Activated T-helper 1 cell treated with Interleukin-2 at 50 U/mL for 16 hours (primary cell): ENCODE measurements at places on chromosomes 2 and 18.

GRCh38 chr2:74548285-74548899 lies 5.3 kb downstream of the LOXL3 start:
- DNase-seq, result no peak

GRCh38 chr2:231356466-231356844 lies 39.1 kb upstream of the B3GNT7 start:
- DNase-seq, result no peak

DNA sequence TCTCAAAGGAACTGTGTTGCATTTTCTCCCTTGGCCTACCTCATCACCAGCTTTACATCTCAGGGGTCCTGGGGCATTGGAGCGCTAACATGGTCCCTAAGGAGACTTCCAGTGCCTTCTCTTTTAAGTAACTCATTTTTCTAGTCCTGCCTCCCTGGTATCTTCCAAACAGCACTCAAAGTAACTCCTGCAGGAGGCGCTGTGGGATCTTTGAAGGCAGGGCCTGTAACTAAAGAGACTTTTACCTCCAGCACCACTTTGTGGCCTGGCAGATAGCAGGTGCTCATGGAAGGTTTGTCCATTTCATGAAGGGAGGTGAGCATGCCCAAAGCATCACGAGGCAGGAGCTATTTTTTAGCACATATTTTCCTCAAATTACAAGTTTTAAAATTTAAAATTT lies 411.0 kb upstream of the GYPC start:
- no peak for DNase-seq

DNA sequence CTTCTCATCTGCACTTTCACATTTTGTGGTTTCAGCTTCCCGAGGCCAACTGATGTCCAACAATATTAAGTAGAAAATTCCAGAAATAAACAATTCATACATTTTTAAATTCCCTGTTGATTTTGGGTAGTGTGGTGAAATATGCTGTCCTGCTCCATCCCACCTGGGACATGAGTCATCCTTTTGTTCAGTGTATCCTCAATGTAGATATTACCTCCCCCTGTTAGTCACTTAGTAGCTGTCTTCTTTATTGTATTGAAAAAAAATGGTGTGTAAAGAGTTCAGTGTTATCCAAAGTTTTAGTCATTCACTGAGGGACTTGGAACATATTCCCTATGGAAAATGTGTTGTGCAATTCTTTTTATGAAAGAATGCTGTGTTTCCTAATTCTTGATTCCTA lies 348.1 kb downstream of the SOCS6 start:
- DNase-seq, result no peak

DNA sequence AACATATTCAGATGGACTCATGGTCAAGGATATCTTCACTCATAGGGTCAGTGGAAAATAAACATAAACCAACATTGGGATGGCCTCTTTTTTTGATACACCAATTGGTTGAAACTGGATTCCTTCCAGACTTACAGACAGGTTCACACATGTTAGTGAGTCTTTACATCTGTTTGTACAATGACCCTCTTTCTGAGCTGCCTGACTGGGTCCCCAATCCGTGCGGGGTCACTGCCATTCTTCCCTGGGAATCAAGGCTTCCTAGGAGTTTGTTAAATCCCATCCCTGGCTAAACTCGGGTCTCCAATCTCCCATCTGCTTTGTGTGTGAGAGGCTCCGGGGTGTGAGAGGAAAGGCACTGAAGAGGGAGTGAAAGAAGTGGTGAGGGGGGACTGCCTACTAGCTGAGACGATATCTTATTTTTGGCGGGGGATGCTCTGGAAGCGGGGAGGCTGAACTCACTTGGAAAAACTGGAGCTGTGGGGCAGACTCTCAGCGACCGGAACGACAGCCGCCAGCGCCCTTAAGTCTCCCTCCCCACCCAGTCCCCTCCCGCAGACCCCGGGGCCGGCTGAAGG lies 487 bp downstream of the STARD6 start:
- no peak for DNase-seq

- no peak for DNase-seq
Measured at GRCh38 chr2:43758739-43759138, 15.1 kb upstream of the DYNC2LI1 start.

DNA sequence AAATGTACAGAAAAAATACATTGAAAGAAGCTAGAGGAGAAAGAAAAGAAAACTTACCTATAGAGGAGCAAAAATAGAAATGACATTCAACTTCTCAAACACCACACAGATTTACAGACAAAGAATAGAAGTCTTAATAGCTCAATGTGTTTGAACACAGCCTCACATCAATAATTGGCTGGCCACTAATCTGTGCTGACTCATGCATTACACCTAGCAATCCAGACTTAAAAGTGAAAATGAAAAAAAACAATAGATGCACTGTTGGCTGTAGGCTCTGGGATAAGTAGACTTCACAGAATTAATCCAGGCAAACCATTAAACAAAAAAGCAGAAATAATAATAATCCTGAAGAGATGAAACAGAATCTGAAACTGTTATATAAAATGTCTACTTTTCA lies 961.3 kb upstream of the CELF4 start:
- DNase-seq, result no peak

GRCh38 chr2:233117811-233118647 lies 57.9 kb downstream of the INPP5D start:
- DNase-seq, result no peak

- DNase-seq, result no peak
Measured at GRCh38 chr18:78271790-78272189, 707.8 kb upstream of the SALL3 start.

DNA sequence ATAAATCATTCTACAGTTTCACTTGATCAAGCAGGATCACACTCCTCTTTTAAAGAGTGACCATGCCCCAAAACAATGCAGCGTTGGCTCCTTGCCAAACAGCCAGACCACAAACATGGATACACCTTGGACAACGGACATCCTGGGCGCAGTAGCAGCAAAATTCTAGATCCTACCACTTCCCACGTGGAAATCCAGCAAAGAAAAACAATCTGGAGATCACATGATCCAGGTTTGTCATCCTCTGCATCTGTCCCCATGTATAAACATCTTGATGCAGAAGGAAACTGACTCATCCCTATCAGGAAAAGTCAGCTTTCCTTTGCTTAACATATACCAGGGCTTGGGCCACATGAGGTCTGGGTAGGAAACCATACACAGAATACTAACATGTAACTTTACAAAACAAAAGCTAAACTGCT lies 53.1 kb downstream of the ZNF521 start:
- DNase-seq, result no peak

DNA sequence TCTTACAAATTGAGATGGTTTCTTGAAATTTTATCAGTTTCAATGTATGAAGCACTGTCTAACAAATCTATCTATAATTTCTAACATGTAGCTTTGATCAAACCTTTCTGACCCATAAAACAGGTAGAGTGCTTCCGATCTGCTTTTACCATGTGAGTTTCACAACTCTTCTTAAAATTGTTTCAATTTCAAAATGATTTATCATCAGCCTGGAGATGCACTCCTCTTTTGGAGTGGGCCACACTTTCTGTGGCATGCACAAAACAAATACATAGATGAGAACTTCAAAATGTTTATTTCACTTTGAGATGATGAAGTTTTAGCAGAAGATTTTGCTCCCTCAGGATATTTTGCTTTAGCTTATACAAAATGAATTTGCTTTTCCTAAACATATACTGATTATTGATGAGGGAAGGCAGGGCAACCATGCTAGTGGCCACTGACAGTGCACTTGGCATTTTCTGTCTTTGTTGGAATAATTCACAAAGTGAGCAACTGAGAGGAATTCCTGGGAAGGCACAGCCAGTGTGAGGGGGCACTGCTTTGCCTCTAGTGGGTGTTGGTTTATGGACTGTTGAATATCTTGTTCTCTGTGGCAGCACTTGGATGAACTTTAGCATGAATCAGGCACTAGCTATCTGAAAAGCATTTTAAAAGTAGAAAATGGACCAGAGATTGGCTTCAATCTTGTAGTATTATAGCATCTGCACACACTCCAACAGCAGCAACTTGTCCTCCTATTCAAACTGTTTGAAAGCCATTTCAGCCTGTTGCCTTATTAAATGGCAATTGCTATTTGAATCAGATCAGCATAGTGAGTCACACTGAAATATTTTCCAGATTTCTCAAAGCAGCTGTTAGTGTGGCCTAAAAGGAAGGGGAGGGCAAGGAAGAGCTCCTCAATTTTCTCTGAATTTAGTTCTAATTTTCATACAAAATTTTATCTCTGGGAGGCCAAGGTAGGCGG lies 193.2 kb downstream of the CCDC85A start:
- DNase-seq, result no peak

GRCh38 chr18:55751476-55751875 lies 163.5 kb upstream of the TCF4 start:
- no peak for DNase-seq

DNA sequence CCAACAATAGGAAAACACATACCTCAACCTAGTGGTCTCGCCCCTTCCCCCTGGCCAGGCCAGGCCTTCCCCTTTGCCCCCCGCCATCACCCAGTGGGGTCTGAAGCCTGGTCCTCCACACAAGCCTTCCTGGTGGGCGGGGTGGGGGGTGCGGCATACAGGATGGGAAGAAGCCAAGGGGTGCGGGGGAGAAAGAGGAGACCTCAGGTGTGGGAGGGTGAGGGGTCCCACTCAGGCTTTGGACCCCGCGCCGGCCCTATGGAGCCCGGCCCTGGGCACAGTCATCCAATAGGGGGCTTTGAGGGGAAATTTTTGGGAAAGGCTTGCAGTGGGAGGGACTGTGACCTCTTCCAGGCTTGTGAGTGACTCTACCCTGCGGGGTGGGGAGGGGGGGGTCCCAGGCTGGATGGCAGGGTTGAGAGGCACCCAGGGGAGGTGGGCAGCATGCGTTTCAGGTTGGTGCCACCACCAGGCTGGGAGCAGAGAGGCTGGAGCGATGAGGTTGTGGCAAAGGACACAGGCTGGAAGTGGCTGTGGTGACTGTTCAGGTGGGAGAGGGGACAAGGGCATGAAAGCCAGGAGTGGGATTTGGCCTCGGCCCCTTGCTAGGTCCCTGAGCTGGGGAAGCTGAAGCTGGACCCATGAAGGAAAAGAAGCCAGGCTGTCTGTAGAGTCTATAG lies 1.3 kb downstream of the SLC66A3 start:
- DNase-seq, result no peak

DNA sequence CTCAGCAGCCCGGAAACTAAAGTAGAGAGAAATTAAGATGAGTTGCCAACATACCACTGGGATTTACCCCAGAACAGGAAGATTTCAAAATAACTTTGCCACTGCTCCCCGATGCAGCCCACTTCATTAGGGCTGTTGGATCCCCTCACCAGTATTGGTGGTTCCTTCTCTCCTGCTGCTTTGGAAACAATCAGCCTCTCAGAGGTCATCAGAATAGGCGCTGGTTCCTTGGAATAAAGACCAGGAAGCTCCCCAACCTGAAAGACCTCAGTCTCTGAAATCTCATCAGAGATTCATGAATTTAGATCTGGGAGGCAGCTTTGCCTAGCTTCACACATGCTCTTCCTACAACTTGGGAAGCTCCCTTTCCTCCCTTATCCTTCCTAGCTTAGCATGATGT lies 332.4 kb downstream of the STK39 start:
- DNase-seq, result no peak

DNA sequence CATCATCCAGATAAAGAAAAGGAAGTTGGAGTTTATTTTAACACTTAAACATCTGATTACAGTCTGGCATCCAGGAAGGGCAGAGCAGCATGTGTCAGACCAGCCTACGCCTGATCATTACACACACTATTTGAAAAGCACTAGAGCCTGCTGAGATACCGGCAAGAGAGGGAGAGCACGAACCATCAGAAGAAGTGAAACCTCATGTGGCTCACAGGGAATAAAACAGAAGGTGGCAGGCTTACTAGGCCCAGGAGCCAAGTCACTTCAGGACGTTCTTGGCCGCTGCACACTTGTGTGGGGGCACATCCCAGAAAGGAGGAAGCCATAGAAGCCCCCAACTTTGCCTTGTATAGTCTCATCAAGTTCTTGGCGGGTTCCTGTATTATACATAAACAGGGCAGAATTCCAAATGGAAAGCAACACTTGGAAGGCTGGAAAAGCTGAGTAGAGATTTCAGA lies 105.5 kb downstream of the UGGT1 start:
- DNase-seq, result no peak

DNA sequence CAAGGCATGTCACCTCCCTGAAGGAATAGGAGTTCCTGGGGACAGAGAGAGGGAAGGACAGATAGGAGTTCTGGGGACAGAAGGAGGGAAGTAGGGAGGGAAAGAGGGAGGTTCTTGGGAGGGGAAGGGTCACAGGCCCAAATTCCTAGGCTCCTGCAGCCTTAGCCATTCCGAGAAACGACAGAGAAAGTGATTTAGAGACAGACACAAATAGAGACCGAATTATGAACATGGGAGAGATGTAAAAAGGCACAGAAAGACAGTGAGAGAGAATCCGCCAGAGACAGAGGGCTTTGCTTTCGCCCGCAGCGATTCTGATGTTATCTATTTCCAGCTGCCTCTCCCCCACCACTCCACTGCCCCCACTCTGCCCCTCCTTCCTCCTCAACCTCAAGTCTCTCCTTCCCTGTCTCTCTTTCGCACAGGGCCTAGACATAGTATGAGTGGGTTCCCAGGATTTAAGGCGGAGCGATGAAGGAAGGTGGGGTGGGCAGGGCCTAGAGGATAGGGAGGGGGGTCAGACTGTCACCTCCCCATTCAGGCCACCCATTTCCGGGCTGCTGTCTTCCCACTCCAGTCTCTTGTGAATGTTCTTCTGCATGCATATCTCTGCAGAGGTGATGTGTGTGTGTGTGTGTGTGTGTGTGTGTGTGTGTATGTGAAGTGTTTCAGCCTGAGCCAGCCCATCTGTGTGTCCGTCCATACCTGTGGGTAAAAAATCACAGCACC lies 3.3 kb upstream of the WNT6 start:
- DNase-seq, result no peak

- no peak for DNase-seq
Measured at GRCh38 chr2:132725148-132725547, 55.1 kb upstream of the LYPD1 start.

- DNase-seq, result no peak
Measured at GRCh38 chr2:129681788-129682187, 297.7 kb upstream of the RAB6C start.

DNA sequence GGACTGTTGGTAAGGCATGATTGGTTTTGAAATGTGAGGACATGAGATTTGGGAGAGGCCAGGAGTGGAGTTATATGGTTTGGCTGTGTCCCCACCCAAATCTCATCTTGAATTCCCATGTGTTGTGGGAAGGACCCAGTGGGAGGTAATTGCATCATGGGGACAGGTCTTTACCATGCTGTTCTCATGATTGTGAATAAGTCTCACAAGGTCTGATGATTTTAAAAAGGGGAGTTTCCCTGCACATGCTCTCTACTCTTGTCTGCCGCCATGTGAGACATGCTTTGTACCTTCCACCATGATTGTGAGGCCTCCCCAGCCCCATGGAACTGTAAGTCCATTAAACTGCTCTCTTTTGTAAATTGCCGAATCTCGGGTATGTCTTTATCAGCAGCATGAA lies 5.4 kb downstream of the CMPK2 start:
- no peak for DNase-seq

GRCh38 chr2:70639841-70640436 lies 86.3 kb upstream of the TGFA start:
- no peak for DNase-seq

DNA sequence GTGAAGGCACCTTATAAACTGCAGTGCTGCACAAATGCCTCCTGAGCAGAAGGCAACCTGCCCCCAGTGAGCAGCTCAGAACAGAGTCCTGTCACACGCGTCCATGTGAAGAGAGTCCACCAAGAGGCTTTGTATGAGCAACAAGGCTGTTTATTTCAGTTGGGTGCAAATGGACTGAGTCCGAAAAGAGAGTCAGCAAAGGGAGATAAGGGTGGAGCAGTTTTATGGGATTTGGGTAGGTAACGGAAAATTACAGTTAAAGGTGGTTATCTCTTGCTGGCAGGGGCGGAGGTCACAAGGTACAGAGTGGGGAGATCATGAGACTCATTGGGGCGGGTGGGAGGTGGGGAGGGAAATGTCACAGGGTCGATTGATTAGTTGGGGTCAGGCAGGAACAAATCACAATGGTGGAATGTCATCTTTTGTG lies 53.4 kb upstream of the RALBP1 start:
- no peak for DNase-seq
